ENCODE measurements at places on chromosomes 11 and 22.

GRCh38 chr11:1570896-1571759 is 943 bp downstream of the DUSP8 start:
- peak; percentile 23 for DNase-seq

- no peak for DNase-seq
Observed at GRCh38 chr11:60855726-60856633, at the start of gene PTGDR2. PTGDR2 (minus strand) TSS chr11:60855950; CDS start chr11:60853722, 2,228 bp downstream.

GRCh38 chr22:35918456-35918855 is 110.2 kb downstream of the RBFOX2 start:
- DNase-seq: no peak

DNA sequence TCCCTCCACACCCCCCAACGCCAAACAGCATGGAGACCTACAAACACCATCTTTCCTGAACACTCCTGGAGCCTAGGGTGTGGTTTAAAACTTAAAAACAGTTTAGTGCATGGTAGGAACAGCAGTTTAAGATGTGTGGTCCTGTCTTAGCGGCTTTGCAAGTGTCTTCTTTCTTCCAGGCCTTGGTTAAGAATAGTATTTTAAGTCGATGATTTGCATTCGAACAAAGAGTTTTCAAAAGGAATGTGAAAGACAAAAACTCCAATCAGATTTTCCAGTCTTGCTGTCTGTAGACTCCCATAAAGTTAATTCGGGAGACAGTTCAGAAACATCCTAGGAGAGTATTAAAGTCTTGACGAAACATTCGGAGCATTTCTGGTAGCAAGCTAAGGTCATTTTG is 3.7 kb downstream of the FGF4 start:
- DNase-seq: no peak

- no peak for DNase-seq
Observed at GRCh38 chr11:10743354-10744000, 7.6 kb upstream of the CTR9 start.

GRCh38 chr22:23622634-23623033 is 9.5 kb downstream of the DRICH1 start:
- no peak for DNase-seq

GRCh38 chr22:28442264-28442710 is 237.4 kb downstream of the TTC28 start:
- peak; percentile 63 for DNase-seq

DNA sequence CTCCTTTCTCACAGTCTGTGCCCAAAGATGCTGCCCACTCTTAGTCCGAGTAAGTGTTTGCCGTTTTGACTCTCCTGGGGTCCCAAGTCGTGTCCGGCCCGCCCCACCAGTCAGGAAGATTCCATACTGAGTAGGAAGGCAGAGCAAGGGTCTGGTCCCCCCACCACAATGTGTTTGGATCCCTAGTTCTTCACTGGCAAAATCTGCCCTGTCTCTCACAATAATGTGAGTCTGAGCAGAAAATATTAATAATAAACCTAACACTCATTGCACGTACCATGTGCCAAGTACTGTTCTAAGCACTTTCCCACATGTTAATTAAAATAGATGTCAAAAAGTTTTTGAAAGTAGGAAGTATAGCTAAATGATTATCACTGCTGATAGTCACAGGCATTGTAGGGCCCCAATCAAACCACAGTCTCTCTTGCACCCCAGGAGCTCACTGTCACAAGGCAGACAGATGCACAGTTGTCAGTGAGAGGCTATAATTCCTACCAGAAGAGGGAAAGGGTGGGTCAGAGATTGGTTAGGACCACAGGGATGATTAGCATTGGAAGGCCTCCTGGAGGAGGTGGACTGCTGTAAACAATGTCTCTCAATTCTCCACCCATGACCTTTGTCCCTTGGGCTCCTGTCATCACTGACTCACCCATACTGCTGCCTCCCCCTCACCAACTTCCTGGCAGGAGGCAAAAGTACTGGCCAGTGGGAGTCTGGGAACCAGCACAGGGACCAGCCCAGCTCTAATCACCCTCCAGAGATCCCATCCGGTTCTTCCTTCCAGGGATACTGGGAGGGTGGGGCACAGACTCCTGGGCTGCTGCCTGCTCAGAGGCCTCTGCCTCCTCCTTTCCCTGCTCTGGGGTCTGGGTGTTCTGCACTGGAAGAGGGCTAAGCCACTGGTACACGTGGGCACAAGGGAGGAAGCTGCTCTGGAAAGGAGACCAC is 1.0 kb upstream of the POLD4 start:
- no peak for DNase-seq

GRCh38 chr22:29300467-29300806 is 6.0 kb upstream of the GAS2L1 start:
- no peak for DNase-seq

- DNase-seq: no peak
Observed at GRCh38 chr11:75423721-75424120, 9.3 kb downstream of the KLHL35 start.

GRCh38 chr11:26018336-26018735 is 313.6 kb upstream of the ANO3 start:
- no peak for DNase-seq

- no peak for DNase-seq
Observed at GRCh38 chr11:118859973-118860372, 23.7 kb upstream of the CXCR5 start.

DNA sequence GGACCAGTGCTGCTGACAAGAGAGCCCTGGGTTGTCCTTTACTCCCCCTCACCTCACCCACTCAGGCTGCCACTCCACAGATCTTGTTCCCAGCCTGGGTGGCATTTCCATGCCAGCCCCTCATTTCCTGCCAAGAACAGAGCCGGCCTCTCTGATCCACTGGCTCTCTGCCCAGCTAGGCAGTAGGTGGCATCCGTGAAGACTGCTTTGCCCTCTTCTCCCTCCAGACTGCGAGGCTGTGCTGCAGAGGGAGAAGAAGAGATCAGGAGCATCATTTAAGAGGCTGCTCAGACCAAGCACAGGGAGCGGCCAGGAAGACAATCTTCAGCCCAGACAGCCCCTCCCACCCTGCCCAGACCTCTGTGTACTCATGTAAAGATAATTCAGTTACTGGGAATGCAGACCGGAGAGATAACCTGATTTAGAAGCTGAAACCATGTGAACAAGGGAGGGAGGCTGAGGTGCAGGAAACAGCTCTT is 126.9 kb upstream of the NCAM1 start:
- no peak for DNase-seq

GRCh38 chr11:76794371-76795289 is 11.5 kb downstream of the TSKU start:
- no peak for DNase-seq
